Non-pigmented ciliary epithelial cell (primary cell): ENCODE measurements at places on chromosomes 1 and 21.
A peak's percentile ranks its signal among the peaks of the same experiment; 100 is the strongest.

DNA sequence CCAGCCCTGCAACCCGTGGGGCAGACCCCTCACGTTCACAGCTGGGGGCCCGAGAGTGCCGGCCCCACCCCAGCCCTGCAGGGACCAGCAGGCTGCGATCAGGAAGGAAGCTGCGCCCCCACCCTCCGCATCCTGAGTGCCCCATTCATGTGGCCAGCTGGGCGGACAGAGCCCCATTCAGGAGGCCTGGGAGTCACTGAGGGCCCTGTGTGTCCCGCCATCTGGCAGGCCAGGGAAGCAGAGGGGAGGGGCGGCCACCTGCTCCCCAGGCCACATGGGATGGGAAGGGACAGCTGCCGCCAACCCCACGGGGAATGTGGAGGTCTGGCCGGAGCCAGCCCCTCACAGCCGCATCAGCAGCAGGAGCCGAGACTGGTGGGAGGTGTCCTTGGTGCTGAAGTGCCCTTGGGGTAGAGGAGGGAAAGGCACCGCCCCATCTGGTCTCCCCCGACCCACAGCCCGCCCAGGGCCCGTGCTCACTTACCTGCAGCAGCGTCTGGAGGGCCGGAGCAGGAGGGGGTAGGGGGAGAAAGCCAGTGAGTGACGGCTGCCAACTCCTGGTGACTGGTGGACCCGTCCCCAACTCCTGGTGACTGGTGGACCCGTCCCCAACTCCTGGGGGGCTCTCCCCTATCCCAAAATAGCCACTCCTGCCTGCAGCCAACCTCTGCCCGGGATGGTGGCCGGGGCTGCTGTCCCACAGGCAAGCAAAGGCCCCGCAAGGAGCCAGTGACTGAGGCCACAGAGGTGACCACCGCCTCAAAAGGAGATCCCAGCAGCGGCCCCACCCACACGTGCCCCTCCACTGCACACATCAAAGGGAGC is 8.7 kb downstream of the ACAP3 start:
- no peak for DNase-seq

- DNase-seq: no peak
Measured at GRCh38 chr1:42730988-42731387, 9.0 kb downstream of the CLDN19 start.

GRCh38 chr1:229841230-229841629 is 215.2 kb downstream of the URB2 start:
- DNase-seq: no peak

- no peak for DNase-seq
Measured at GRCh38 chr1:230696218-230696617, 17.7 kb downstream of the AGT start.

DNA sequence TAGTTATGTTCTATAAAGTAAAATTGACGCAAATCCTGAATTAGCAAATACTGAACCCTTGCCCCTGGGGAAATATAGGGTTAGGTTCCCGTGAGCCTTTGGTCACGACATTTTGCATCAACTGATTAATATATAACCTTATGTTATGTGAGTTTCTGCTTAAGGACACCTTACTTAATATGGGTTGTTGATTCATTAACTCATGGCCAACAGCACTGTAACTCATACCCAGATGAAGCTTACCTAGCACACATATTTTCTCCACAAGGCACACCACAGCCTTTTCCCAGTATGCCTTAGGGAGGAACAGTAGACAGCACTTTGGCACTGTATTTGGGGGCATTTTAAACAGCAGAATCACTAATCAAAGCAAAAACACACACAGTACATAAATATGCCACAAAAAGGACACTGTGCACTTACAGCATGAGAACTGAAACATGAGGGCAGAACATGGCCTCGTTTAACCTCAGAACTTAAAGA is 15.1 kb downstream of the INAVA start:
- no peak for DNase-seq

DNA sequence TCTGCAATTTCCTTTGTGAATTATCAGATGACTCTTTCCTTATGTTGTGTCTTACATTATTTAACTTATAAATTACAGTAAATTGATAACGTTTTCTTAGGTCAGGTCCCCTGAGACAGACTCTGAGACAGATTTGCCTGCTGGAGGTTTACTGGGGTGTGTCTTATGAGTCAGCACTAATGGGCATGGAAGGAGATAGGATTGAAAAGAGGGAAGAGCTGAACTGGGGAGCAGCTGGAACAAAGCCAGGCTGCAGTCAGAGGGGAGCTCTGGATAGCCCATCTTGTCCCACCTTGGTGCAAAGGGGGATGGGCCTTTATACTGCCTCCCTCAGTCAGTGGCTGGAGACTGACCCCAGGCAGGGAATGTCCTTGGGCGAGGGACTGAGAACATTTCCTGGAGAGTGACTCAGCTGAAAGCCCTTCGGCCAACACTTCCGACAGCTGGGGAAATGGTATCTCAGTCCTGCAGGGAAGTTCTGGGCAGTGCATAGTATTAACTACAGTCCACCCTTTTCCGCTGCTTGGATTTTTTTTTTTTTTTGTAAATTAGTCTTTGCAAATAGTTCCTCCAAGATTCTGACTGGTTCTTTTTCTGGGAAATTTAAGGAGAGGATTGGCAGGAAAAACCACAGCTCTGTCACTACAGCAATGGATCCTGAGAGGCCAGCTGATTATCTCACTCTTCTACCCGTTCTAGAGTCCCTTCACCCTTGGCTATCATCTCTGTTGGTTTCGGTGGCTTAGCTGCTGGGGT is 39.1 kb upstream of the CDC42BPA start:
- peak; percentile 54 for DNase-seq

- peak; percentile 56 for DNase-seq
Measured at GRCh38 chr1:77473690-77474089, 191.9 kb downstream of the AK5 start.

DNA sequence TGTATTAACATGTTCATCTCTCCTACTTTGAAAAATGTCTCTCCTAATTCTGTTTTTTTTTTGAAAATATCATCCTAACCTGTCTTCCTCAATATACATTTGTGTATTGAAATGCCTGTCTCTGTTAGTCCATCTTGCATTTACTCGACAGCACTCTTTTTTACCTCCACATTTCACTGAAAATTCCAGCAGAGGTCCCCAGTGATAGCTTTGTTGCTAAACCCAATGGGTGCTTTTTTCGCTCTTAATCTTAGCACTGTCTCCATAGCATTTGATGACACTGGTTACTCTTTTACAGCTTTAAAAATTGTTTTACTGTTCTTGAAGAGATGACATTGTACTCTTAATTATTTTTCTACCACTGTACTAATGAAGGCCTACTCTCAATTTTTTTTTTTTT is 10.8 kb downstream of the OSBPL9 start:
- DNase-seq: no peak

DNA sequence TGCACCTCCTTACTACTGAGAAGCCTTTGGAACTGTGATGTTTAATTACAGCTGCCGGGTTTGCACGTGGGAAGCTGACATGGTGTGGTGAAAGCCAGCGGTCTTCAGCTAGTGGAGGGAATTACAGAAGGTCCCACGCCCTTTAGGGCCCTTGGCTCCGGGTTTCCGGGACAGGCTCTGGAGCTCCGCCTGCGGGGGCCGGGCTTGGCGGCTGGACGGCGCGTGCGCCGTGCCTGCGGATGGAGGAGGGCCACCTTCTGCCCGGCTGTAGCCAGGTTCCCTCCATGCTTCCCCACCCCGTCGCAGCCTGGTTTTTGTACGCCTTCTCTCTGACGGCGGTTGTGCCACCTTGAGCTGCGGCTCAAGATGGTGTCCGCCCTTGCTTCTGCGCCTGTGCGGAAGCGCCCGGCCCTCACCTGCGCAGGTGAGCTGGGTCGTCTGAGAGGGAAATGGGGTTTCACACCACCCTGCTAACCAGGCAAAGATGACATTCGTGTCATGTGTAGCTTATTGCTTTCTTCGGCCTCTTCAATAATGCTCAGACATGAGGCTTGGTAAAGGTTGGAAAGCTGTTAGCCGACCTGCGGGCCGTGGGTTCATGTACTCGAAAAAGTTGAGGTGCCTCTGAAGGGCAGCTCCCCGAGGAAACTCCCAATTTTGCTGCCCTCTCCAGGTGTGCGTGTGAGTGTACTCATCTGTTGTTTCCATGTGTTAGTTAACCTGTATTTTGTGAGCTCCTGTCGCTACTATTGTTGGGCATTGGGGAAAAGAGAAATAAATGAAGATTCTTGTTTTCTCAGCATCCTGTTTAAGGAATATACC is 36.6 kb upstream of the OPRD1 start:
- no peak for DNase-seq

GRCh38 chr21:17622018-17622417 is 9.3 kb upstream of the BTG3 start:
- no peak for DNase-seq
